EL (cell line): ENCODE measurements at places on chromosomes 7 and 10.

- DNase-seq, result no peak
Observed at GRCh38 chr10:4077804-4078203, 292.8 kb upstream of the KLF6 start.

DNA sequence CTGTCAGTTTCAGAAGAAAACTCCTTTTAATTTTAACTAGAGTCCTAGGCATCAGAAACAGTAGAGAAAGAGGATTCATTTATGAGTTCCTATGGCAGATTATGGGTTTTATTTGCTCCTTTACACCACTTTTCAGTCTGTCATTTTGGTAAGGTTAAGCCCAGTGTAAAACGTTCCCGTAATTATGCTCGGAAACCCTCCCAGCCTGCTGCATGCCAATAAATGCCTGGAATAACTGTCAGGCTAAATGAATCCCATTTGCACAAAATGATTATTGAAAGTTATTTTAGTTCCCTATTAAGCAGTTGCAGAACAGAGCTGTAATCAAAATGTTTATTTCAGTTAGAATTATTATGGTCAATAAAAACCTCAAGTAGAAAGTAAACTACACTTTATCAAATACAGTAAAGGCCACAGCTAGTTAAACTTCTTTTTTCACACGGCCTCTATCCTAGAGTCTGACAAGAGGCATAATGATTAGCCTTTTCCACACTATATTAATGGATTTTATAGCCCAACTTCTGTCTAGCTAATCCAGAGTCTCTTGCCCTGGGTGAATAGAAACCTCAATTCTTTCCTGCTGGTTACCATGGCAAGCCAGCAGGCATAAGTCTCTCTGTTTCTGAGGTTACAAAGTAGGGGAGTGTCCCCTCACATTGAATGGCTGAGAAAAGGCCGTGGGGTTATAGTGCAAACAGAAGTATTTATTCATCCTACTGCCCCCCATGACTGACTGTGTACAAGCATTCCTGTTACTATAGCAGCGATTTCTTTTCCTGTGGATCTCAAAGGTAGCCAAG, 80.8 kb upstream of the NPVF start:
- DNase-seq, result no peak

- no peak for DNase-seq
Observed at GRCh38 chr7:22425361-22425760, 68.4 kb upstream of the RAPGEF5 start.

DNA sequence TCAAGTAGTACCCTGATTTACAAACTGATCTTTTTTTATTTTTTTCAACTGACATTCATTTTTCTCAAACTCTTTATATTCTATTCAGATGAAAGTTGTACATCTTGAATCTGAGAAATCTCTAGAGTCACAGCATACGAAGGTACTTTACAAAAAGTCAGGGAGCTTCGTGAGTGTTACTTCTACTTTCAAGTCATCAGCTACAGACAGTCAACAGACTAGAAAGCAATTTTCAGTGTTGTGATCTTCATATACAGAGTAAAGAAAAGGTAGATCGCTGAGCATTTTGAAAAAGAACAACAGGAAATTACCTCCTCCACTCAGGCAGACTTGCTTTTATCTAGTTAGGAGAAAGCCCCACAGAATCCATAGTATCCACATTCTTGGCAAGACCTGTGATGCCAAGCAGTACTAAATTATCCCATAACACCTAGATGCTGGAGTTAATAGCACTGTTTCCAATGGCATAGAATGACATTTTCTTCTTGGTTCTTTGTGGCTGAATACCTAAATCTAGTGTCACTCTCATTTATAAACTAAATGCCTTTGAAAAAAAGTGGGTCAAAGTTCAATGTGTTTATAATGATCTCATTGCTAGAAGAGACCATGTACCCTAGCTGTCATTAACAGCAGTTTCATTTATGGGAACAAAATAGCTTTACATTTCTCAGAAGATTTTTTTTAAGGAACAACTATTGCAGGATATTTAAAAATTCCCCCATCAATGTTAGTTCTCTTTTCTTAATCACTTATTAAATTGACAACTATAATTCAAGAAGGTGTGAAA, 12.0 kb upstream of the ZNF800 start:
- DNase-seq, result no peak

DNA sequence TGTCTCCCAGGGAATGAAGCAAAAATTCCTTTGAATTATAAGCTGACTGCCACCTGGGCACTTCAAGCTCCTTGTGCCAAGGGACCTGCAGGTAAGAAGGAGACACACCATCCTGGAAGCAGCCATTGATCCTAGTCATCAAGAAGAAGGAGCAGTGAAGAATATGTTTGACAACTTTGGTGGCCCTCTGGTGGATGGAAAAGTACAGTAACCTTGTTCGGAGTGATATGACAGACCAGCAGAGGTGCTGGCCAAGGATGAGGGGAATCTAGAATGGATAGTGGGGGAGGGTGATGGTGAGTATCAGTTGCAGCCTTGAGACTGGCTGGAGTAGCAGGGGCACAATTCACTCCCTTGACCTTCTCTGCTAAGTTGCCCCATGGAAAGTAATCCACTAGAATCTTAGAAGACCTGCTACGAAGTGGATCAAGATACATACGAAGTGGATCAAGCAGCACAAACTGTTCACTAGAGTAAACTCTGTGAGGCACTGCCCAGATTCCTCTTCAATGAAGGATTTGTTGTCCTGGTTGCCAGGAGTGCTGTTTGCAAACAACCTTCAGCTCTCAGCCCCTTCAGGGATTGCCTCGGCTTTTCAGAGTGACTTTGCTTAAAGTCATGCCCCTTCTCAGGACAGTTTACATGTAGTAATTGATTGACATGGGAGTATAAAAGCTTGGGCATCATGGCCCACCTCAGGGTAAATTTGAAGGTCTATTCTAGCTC, 44.8 kb upstream of the ORC5 start:
- no peak for DNase-seq

DNA sequence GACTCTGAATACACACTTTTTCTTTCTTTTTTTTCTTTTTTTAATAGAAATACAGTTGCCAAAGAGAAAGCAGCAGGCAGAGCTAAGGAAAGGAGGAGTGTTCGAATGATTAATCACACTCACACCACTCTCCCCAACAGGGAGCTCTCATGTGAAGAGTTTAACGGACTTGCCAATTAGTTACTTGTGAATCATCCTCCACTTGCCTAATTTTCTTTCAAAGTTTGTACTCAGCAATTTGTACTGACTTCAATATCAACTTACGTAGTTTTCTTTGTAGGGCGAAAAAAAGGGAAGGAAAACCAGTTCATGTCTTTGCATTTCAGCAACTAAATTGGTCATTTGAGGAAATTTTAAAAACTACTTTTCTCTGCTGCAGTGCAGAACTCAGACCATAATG, 109.2 kb downstream of the PIP4K2A start:
- peak; percentile 50 for DNase-seq

DNA sequence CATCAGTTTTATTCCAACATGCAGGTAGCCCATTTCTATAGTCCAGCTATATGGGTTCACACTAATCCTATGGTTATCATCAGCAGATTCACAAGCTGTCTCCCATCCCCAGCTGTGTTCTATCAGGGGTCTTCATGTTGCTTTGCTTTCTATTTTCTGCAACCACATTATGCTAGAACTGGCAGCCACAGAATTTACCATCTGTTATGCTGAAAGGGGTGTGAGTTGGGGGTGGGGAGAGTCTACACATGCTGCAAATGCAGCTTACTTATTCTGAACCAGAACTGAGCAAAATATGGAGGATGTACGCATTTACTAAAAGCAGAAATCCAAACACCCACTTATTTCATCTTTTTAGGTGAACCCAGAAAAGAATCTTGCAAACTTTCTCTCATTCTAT, 32.9 kb downstream of the SHTN1 start:
- no peak for DNase-seq

DNA sequence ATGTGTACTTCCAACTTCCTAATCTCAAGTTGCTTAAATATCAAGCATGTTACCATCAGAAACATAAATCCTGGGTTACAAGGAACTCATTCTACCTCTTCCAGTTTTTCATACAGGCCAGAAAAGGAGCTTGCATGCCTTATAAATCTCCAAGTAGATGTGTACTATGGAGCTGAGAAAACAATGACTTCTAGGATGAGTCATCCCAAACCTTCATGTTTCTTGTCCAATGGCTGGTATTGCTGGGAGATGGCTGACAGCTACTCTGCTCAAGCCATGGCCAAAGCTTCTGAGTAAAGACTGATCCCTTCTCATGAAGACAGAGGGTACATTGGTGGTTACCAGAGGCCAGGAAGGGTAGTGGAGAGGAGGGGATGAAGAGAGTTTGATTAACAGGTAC, 8.6 kb downstream of the RAPGEF5 start:
- no peak for DNase-seq

DNA sequence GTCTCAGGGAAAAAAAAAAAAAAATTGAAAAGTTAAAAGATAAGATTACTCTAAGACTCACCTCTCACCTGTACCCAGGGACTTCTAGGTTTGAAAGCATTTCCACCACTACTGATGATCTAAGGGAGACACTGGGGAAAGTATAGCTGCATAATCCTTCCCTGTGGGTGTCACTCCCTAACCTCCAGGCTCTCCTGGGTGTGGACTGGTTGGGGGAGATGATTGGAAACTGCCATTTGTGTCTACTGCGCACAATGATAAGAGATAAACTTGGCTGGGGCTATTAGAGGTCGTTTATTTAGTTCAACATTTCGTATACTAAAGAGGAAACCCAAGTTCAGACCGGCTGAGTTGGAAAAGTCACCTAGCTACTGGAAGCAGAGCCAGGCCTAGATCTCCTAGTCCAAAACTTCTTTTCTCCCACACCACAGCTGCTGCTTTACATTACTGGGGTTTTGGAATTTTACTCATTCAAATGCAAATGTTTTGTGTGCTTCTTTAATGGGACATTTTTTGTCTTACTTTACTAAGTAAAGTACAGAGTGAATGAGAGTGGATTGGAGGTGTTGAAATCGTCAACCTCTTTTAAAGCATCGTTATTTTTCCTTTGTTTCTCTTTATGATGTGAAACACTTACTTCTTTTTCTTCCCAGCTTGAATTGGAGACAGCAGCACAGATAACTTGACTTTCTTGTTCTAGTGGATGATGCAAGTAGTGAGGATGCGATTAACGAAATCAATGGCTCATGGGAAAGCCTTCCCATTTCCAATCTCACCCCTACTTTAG, 22.3 kb upstream of the SEC61G start:
- no peak for DNase-seq

GRCh38 chr10:50396491-50397311, 145.4 kb upstream of the ASAH2 start:
- peak; percentile 66 for DNase-seq

GRCh38 chr10:103103989-103104388, 89.1 kb downstream of the NT5C2 start:
- DNase-seq, result no peak

DNA sequence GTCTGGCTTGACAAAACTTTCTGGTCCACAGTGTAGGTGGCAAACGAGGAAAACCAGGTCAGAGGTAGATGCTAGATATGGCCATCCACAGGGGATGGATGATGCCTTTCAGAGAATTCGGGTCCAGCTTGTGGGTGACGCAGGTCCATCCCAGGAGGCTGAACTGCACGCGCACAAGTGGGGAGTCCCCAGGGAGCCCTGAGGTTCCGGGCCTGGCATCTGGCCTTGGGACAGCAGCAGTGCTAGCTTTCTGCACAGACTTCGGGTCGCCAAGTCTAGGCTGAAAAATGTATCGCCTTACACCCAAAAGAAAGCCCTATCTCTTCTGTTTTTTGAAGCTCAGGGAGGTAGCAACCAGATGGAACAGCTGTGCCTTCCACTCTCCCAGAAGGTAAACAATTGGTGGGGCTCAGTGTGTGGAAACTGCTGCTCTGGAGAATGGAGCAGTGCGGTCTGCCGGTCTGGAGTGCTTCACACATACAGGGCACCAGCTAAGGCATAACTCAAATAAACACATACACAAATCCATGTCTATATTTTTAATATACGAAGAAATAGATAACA, 119.3 kb upstream of the ACBD5 start:
- no peak for DNase-seq

DNA sequence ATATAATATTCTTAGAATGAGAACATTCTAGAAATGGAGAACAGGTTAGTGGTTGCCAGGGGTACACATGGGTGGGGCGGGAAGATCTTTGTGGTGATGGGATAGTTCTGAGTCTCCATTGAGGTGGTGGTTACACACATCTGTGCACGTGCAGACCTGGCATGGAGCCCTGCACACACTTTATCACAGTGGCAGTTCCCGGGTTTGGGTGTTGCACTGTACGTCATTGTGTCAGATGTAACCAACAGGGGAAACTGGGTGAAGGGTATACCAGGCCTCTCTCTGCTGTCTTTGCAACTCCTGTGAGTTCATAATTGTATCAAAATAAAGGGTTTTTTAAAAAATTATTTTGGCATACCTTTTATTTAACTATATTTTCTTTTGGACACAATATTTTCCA, 51.1 kb downstream of the LMTK2 start:
- no peak for DNase-seq

- DNase-seq, result peak; percentile 5
Observed at GRCh38 chr7:12162415-12163113, 48.5 kb upstream of the TMEM106B start.

DNA sequence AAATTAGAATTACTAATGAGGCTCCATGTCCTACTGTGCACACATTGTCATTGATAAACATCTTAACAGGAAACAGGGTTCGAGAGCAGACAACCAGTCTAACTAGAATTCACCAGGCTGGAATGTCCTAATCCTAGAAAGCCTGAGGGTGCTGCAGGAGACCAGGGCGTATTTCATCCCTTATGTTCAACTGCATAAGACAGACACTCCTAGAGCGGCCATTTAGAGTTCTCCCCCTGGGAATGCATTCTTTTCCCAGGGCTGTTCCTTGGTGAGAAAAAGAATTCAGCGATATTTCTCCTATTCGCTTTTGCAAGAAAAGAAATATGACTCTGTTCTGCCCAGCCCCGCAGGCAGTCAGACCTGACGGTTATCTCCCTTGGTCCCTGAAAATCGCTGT, 486.0 kb downstream of the REEP3 start:
- DNase-seq, result no peak

- no peak for DNase-seq
Observed at GRCh38 chr10:114499630-114500190, 95.4 kb upstream of the AFAP1L2 start.

- DNase-seq, result no peak
Observed at GRCh38 chr10:3222068-3222467, 49.5 kb upstream of the PITRM1 start.

DNA sequence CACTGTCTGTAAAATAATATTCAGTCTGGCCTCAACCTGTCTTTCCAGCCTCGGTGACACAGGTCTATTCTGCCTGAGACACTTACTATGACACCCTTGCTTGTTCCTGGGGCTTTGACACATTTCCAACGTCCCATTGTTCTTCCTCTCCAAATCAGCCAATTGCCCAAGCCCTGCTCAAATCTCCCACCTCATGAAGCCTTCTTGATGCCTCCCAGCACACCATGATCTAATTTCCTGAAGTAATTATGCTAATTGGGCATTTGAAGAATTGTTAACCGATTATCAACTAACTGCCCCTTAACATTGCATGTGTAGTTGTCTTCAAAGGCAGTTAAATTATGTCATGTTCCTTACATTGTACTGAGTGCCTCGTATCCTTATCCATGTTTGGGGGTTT, 33.1 kb downstream of the CAV1 start:
- DNase-seq, result no peak

GRCh38 chr10:113399065-113399464, 153.8 kb upstream of the HABP2 start:
- DNase-seq, result no peak
